ENCODE measurements at places on chromosomes 12 and 14. TPM values are rescaled to one million over a fixed set of nuclear protein-coding genes. Genes with fewer than 3 reads are reported as not detected.

Gene RAN
- 409 TPM for total RNA-seq

Gene TAS2R13
- total RNA-seq: 1.7 TPM

Gene LRFN5
- total RNA-seq: 3.6 TPM

Gene WASHC4
- total RNA-seq: 98.3 TPM

Gene ZNF84
- total RNA-seq: 27.2 TPM

Gene TAS2R30
- total RNA-seq: 4.0 TPM

Gene CDKN3
- total RNA-seq: 9.5 TPM

Gene PPFIA2
- 2.1 TPM for total RNA-seq

Gene ST8SIA1
- 5.9 TPM for total RNA-seq

Gene BMP4
- 77.5 TPM for total RNA-seq

Gene KRT86
- 0.17 TPM for total RNA-seq

Gene MCRS1
- total RNA-seq: 37.5 TPM

DNA sequence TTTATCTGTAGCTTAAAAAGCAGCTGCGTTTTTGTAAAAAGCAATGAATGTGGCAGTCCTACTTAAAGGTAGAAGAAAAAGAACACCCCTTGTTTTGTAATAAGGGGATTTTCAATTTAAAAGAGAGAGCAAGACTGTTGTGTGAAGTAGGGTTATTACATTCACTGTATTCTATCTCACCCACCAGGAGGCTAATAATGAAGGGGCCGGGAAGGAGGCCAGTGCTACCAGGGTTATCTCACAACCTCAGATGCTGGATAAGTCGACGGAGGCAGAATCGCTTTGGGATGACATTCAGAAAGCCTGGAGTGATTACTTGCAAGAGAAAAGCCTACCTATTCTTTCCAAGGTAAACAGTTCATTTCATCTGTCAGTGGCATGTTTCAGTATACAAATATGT is 97.7 kb downstream of the RMST start:
- H3K4me3 ChIP-seq: no peak overlapping the region
- H3K4me1 ChIP-seq: no peaks in the 10 kb centered on the region

GRCh38 chr12:29398495-29398894 is 17.5 kb upstream of the ERGIC2 start:
- H3K4me3 ChIP-seq: no peak overlapping the region
- no peaks in the 10 kb centered on the region for H3K36me3 ChIP-seq
- no peak overlapping the region for H3K27ac ChIP-seq
- no peaks in the 10 kb centered on the region for H3K27me3 ChIP-seq

DNA sequence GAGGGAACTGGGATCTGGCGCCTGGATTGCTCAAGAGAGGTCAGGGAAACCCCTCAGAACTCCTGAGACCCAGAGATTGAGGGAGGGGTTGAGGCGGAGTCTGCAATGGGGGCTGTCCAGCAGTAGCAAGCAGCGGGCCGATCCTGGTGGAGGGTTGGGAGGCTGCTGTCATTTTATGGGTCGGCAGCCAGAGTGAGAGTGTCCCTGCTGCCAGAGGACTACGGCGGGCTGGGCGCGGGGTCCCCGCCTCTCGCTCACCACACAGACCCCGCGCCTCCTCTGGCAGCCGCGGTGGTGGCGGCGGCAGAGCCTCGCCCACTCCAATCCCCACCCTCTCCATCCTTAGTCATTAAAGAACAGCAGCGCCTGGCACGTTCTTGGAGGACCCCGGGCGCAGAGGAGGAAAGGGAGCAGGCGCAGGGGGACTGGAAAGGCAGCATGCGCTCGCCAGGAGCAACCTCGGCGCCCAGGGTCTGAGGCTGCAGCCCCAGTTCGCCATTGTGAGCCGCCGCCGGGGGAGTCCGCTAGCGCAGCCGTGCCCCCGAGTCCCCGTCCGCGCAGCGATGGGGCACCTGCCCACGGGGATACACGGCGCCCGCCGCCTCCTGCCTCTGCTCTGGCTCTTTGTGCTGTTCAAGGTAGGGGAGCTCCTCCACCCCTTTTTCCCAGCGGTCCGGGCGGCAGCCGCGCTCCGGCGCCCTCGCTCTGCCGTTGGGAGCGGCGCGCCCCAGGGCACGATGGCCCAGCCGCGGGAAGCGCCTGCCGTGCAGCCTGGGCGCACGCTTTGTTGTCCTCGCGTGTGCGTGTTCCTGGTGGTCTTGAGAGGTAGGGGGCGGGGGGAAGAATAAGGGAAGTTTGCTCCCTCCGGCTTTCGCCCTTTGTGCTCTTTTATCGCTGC is at the start of gene PTPRO:
TSS of gene PTPRO (plus strand) at position 345 of the 898 bp plus-strand sequence.
- no peak for DNase-seq
- H3K27ac ChIP-seq: no peak within 1 kb of the TSS
- peaks cover 10% of the 10 kb centered on the region for H3K27me3 ChIP-seq
- H3K4me3 ChIP-seq: peak within 1 kb of the TSS; percentile 66

- no peak overlapping the region for H3K4me3 ChIP-seq
- no peaks in the 10 kb centered on the region for H3K36me3 ChIP-seq
- H3K27ac ChIP-seq: no peak overlapping the region
These were observed 3.0 kb upstream of the PIGH start for GRCh38 chr14:67602995-67603545.

GRCh38 chr12:116432314-116432750 is 126.8 kb upstream of the MAP1LC3B2 start:
- DNase-seq: peak; percentile 92
- no peaks in the 10 kb centered on the region for H3K36me3 ChIP-seq
- H3K27me3 ChIP-seq: no peaks in the 10 kb centered on the region
- H3K4me3 ChIP-seq: no peak overlapping the region

DNA sequence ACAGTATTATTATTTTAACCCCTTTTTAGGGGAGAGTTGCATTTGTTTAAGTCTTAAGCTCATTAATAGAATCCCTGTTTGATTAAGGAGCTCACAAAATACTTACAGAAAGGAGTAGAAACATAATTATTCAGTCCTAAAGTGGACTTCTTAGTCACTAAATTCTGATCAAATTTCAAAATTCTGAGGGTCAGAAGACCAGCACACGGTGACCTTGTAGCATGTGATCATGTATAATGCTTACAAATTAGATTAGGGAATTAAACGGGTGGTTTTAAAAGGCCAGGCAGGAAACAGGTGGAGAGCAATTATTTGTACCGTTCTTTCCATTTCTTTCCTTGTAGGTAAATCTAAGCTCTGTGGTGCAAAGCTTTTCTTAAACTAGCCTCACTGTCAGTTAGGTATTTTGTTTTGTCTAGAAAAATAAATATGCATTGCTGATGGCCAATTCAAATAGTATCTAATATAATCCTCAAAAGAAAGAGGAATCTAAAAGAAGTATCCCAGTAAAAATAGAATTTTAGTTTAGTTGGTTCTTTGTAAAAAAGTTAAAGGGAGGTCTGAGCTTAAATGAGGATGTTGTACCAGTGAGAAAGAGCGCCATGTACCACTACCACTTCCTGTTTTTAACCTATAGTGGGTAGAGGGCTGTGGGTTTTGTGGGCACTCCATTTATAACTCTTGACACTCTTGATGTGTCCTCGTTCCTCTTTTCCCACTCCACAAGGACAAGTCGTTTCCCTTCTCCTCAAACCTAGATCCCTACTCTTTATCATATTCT is 51.1 kb downstream of the SLC38A1 start:
- no peaks in the 10 kb centered on the region for H3K36me3 ChIP-seq
- H3K27me3 ChIP-seq: no peaks in the 10 kb centered on the region
- no peaks in the 10 kb centered on the region for H3K4me1 ChIP-seq
- DNase-seq: no peak
- H3K4me3 ChIP-seq: no peak overlapping the region

GRCh38 chr14:64636208-64636979 is 67.8 kb upstream of the PLEKHG3 start:
- no peak overlapping the region for H3K27ac ChIP-seq
- H3K4me1 ChIP-seq: peaks cover 10% of the 10 kb centered on the region
- no peaks in the 10 kb centered on the region for H3K27me3 ChIP-seq
- H3K4me3 ChIP-seq: no peak overlapping the region

DNA sequence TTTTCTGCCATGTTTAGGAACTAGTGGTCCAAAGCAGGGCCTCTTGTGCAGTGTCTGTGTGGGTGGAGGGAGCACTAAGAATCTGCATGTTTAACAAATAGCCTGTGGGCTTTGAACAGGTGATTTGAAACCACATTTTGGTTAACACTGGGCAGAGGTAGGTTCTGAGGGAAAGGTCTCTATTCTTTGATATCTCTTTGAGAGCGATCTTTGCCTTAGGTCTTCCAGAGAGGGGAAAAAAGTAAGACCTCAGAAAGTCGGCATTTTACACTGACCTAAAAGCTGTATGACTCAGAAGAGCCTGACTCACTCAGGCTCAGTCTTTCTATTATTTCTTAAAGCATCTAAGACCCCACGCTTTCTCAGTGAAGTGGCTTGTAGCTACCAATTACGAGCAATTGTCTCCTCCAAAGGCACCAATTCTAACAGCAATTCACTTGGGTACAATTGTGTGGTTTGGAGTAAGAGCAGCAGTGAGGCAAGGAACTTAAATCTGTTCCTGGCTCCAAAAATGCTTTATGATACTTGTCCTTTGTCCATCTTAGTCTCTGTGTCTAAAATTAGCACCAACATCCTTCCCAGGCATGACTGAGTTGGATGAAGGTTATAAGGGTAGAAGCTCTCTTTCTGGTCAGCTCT is 8.8 kb downstream of the EIF2B2 start:
- peaks cover 7% of the 10 kb centered on the region for H3K36me3 ChIP-seq
- H3K4me1 ChIP-seq: peaks cover 9% of the 10 kb centered on the region
- H3K27ac ChIP-seq: peak overlapping the region; percentile 36
- no peaks in the 10 kb centered on the region for H3K27me3 ChIP-seq
- H3K4me3 ChIP-seq: no peak overlapping the region
- peak; percentile 82 for DNase-seq

DNA sequence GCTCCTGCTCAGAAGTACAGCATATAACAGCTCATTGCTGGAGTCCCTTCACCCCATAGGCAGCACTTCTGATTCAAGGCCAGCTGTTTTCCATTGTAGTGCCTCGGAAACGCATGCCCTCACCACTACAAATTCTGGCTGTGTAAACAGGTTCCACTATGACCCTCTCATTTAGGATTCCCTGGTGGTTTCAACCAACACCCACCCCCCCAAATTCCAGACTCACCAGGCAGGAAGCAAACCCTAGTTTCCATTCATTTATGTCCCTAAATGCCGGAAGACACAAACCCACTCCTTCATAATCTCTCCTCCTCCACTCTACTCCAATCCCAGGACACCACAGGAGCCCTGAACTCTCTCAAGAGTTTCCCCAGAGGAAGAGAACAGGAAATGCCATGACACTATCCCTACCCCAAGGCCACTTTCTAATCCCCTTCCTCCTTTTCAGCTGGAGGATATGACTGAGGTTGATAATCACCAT is 75.9 kb upstream of the TMPO start:
- H3K27ac ChIP-seq: no peak overlapping the region
- no peak for DNase-seq
- H3K4me3 ChIP-seq: no peak overlapping the region
- no peaks in the 10 kb centered on the region for H3K36me3 ChIP-seq

DNA sequence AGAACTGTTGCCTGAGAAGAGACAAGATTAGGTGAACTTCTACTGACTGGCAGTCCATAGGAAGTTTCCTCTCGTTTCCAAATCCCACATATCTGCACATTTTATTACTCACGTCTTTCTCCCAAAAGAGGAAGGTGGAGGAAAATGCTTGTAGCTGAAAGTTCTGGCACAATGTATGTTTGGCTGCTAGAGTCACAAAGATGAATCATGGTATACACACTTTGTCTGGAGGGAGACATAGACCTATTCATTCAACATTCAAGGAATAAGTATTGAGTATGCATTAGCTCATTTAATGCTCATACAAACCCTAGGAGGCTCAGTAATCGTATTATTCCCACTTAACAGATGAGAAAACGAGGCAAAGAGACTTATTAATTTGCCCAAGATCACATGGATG is 291.8 kb downstream of the FOXN3 start:
- H3K27me3 ChIP-seq: peaks cover 3% of the 10 kb centered on the region
- H3K36me3 ChIP-seq: no peaks in the 10 kb centered on the region
- H3K27ac ChIP-seq: no peak overlapping the region
- no peak for DNase-seq
- H3K4me1 ChIP-seq: no peaks in the 10 kb centered on the region

DNA sequence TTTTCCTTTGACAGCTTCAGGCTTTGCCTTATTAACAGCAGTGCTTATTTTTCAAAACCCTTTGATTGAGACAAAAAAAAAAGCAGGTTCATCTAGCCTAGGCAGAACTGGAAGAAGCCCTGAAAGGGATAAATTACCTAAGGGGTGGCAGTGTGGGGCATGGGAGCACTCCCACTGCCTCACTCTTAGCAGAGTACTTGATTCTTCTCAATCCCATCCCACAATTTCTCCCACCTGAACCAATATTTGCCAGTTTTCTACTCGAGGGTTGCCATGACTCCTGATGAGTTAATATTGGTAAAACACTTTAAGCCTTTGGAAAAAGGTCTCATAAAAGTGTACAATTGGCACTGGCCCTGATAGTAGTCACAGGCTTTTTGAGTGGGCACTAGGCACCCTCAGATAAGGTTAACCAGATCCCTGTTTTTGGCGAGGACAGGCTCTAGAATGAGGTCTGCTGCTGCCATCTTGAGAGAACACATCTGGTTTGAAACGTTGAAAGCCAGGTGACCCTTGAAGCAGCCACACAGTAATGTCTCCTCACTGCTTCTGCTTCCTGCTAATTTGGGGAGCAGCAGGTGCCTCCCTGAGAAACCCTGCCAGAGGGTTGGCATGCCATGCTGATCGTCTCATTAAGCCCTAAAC is 320.0 kb downstream of the RAD51B start:
- DNase-seq: no peak
- H3K36me3 ChIP-seq: no peaks in the 10 kb centered on the region
- peaks cover 25% of the 10 kb centered on the region for H3K4me1 ChIP-seq
- H3K27ac ChIP-seq: peak overlapping the region; percentile 85

- H3K4me1 ChIP-seq: no peaks in the 10 kb centered on the region
- no peaks in the 10 kb centered on the region for H3K27me3 ChIP-seq
- no peak within 1 kb of the TSS for H3K27ac ChIP-seq
- DNase-seq: peak; percentile 55
These were observed at the start of gene BRI3BP for GRCh38 chr12:124993626-124994436. BRI3BP (plus strand) TSS chr12:124993645; CDS start chr12:124993791, 146 bp downstream.

DNA sequence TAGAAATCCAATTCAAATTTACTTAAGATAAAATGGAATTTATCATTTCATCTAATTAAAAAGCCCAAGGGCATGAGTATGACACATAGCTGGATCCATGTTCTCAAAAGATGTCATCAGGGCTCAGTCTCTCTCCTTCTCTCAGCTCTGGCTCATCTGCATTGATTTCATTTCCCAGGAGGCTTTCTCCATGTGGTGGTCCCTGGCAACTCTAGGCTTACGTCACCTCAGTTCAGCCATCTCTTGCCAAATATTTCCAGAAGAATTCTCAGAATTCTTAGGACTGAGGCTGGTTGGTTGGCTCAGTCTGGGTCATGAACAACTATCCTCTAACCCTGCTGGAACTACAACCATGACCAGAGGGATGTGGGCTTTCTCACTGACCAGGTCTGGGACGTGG is 65.3 kb downstream of the FOS start:
- peaks cover 3% of the 10 kb centered on the region for H3K27me3 ChIP-seq
- H3K4me1 ChIP-seq: no peaks in the 10 kb centered on the region
- H3K4me3 ChIP-seq: no peak overlapping the region
- H3K27ac ChIP-seq: no peak overlapping the region
- peak; percentile 26 for DNase-seq

All from fibroblast of lung (primary cell).